ENCODE measurements at places on chromosomes 13 and 19.

DNA sequence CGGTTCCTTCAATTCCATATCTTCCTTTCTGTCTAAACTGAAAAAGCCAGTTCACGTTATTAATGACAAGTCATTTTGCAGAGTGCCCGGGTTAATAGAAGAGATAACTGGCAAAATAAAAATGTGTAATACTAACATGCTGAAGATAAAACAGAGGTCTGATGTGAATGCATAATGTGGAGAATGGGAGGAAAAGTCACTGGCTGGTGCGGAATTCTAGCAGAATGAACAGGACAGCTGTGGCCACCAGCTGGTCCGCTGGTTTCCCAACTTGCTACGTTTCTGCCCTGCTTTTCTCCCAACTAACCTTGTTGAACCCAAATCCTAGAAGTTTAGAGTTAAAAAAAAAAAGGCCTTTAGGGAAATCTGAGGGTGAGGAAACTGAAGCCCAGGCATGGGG lies 42.4 kb downstream of the PCDH8 start:
- peaks cover 43% of the 10 kb centered on the region for H3K27me3 ChIP-seq
- peaks cover 6% of the 10 kb centered on the region for H3K4me1 ChIP-seq
- DNase-seq = no peak
- H3K36me3 ChIP-seq = no peaks in the 10 kb centered on the region

GRCh38 chr19:585551-586110 lies 4.0 kb upstream of the HCN2 start:
- DNase-seq = no peak
- peaks cover 2% of the 10 kb centered on the region for H3K4me1 ChIP-seq
- no peaks in the 10 kb centered on the region for H3K27me3 ChIP-seq

- peaks cover 2% of the 10 kb centered on the region for H3K27me3 ChIP-seq
- H3K27ac ChIP-seq = no peak overlapping the region
- DNase-seq = no peak
- H3K4me3 ChIP-seq = no peak overlapping the region
- H3K36me3 ChIP-seq = no peaks in the 10 kb centered on the region
Observed at GRCh38 chr13:50617134-50617721, 226.3 kb downstream of the DLEU7 start.

DNA sequence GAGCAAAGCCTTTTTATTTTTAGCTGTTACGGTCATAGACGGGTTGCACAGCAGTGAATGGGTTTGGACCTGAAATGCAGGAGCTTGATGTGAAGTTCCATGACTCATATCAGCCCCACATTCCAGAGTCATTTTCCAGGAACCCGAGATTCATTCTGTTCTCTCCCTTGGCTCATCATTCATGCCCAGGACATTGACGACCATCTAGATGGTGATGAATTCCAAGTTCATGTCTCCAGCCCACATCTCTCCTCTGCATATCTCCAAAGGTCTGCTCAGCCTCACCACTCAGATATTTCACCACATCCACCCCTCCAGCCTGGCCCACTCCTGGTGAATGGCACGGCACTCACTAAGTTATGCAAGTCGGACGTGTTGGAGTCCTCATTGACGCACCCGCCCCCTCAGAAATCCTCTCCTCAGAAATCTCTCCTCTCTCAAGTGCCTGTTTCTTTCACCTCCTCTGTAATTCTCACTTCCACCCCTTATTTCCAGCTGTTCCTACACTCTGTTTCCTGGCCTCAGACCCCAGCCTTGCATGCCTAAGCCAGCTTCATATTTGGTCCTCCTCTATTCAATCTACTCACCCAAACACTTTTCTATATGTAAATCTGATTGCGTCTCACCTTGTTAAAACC lies 83.1 kb downstream of the ALOX5AP start:
- H3K4me3 ChIP-seq = no peak overlapping the region
- no peak overlapping the region for H3K27ac ChIP-seq
- H3K27me3 ChIP-seq = peaks cover 51% of the 10 kb centered on the region
- peaks cover 5% of the 10 kb centered on the region for H3K4me1 ChIP-seq

DNA sequence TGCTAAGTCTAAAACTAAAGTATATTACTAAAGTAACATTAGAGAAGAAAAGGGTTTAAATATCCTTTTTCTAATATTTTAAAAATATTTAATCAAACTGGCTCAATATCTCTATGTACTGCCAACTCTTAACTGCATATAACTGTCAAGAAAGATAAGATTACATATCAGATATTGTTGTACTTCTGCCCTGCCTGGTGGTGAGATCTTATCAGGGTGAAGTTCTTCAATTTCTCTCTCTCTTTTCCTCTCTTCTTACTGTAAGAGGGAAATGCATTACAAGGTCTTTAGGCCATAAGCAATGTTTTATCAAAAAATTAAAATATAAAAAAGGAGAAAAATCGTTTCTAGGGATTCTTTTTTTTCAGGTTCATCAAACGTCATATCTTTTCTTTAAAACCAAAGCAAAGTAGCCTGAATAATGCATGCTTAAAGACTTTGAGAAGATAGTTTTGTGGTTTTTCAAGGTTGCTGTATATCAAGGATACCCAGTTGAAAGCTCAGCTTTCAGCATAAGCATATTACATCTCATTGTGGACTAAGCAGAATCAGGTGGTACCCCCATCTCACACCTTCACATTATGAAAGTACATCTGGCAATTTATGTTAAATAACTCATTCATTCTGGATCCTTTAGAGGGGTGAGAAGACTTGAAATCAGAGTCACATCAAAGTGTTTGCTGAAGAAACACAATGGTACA lies 1625.7 kb upstream of the SLC10A2 start:
- no peaks in the 10 kb centered on the region for H3K4me1 ChIP-seq
- H3K27ac ChIP-seq = no peak overlapping the region
- DNase-seq = no peak
- H3K36me3 ChIP-seq = no peaks in the 10 kb centered on the region
- no peak overlapping the region for H3K4me3 ChIP-seq
